ENCODE measurements at places on chromosomes 7 and 10.

- DNase-seq, result no peak
Observed at GRCh38 chr7:106562711-106563366, 98.1 kb downstream of the CCDC71L start.

DNA sequence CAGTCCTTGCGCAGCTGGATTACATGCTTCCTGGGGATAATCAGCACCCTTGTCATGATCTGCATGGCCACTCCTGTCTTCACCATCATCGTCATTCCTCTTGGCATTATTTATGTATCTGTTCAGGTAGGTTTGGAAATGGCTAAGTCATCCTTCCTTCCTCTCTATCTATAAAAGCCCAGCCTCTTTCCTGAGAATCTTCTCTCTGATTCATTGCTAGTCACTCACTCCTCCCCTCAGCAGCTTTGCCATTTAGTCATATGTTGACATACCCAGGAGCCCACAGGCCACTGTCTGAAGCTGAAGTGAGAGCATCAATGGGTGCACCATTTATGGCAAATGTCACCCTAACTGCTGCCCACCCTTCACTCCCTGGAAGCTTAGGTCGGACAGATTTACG is 52.0 kb downstream of the ABCC2 start:
- DNase-seq, result no peak

GRCh38 chr10:124612611-124613498 is 131.3 kb downstream of the FAM53B start:
- DNase-seq, result no peak

DNA sequence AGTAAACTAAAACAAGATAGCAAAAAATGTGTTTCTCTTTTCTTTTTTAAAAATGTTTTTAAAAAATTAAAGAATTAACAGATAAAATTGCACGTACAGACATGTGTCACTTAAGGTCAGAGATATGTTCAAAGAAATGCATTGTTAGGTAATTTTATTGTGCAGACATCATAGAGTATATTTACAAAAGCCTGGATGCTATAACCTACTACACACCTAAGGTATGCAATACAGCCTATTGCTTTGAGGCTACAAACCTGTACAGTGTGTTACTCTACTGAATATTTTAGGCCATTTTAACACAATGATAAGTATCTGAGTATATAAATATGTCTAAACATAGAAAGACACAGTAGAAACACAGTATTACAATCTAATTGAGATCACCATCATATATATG is 253.1 kb downstream of the PRKG1 start:
- no peak for DNase-seq

DNA sequence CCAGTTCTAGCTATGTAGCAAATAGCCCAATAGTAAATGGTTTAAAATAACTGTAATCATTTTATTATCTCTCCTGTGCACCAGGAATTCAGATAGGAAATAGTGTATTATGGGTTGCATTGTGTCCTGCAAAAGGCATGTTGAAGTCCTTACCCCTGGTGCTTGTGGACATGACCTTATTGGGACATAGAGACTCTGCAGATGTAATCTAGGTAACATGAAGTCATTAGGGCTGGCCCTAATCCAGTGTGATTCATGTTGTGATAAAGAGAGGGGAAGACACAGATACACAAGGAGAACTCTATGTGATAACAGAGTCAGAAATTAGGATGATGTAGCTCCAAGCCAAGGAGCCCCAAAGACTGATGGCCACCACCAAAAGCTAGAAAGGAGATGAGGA is 462.8 kb downstream of the GALNT17 start:
- no peak for DNase-seq

- DNase-seq, result no peak
Observed at GRCh38 chr10:124286621-124287020, 132.1 kb downstream of the OAT start.

DNA sequence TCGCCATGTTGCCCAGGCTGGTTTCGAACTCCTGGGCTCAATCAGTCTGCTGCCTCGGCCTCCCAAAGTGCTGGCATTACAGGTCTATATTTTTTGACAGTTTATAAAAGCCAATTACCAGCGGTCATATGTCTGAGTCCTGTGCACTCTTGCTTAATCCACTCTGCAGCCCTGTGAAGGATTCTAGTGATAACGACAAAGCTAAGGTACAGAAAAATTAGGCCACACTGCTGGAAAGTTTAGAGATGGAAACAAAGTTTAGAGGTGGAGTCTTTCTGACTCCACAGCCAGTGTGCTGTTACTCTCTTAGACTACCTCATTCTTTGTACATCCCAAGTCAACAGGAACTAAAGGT is 707 bp downstream of the PTER start:
- DNase-seq, result no peak

- no peak for DNase-seq
Observed at GRCh38 chr7:150465414-150465813, 15.0 kb downstream of the GIMAP8 start.

- DNase-seq, result peak; percentile 21
Observed at GRCh38 chr7:2651336-2651735, 19.6 kb downstream of the TTYH3 start.

DNA sequence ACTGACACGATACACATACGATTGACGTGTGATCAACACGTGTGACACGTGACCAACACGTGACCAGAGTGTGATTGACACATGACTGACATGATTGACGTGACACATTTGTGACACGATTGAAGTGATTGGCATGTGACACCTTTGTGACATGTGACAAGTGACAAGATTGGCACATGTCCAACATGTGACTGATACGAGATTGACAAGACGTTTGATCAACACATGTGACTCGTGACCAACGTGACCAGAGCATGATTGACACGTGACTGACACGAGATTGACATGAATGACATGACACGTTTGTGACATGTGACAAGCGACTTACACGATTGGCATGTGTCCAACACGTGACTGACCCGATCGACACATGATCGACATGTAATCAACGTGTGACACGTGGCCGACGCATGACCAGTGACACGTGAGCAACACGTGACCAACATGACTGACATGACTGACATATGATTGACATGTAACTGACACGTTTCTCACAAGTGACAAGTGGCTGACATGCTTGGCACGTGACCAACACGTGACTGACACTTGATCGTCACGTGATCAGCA is 22.0 kb downstream of the CRPPA start:
- DNase-seq, result no peak

DNA sequence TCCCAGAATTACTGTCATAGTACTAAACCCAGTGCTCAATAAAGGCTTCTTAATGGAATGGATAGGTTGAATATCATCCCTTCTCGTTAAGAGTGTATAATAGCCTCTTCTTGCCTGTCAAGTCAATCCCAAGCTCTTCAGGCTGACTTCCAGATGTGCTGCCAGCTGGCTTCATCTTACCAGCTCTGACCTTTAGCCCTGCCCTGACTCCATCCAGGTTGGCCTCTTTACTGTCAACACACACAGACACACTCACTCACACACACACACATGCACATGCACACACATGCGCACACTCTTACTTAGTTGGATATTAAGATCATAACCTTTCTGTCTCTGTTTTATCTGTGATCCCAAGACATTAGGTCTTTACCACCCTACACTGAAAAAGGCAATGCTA is 49.1 kb downstream of the ASB4 start:
- DNase-seq, result no peak

GRCh38 chr10:119917777-119918176 is 25.2 kb downstream of the SEC23IP start:
- DNase-seq, result no peak

DNA sequence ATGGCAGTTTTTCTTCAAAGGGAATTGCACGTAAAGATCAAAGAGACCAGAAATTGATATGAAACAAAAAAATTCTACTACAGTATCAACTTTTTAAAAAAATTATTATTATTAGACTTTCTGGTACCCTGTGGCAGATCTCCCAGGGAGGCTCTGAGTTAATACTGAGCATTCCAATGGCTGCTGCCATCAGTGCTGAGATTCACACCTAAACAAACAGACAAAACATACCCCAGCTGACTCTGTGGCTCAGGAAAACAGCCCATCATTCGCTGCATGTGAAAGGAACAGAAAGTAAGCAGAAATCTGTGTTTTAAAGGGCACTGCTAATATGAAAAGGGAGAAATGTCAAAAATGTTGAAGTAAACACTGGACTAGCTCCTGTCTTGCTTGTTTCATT is 118.4 kb downstream of the GRM3 start:
- DNase-seq, result no peak

DNA sequence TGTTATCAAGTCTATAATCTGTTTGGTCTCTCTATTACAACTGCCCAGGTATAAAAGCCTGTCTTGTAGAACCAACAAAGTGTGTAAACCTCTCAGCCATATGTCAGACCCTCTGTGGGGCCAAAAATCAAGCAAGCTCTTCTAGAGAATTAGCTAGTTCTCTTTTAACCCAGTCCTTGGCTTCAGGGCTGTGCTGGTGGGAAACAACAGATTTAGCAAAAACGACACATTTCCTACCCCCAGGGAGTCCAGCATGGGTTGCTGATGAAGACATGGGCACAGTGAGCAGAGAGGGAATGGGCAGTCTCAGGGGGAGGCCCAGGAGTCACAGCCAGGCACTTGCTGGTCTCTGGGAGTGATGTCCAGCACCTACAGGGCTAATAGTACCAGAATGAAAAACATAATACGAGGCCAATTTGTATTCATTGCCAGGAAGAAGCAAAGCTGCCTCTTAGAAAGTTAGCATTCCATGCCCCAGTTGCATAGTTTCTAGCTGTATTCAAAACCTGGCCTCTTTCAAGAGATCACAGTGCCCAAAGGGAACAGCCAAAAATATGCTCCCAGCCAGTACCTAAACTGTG is 80.1 kb downstream of the FRMD4A start:
- DNase-seq, result no peak

DNA sequence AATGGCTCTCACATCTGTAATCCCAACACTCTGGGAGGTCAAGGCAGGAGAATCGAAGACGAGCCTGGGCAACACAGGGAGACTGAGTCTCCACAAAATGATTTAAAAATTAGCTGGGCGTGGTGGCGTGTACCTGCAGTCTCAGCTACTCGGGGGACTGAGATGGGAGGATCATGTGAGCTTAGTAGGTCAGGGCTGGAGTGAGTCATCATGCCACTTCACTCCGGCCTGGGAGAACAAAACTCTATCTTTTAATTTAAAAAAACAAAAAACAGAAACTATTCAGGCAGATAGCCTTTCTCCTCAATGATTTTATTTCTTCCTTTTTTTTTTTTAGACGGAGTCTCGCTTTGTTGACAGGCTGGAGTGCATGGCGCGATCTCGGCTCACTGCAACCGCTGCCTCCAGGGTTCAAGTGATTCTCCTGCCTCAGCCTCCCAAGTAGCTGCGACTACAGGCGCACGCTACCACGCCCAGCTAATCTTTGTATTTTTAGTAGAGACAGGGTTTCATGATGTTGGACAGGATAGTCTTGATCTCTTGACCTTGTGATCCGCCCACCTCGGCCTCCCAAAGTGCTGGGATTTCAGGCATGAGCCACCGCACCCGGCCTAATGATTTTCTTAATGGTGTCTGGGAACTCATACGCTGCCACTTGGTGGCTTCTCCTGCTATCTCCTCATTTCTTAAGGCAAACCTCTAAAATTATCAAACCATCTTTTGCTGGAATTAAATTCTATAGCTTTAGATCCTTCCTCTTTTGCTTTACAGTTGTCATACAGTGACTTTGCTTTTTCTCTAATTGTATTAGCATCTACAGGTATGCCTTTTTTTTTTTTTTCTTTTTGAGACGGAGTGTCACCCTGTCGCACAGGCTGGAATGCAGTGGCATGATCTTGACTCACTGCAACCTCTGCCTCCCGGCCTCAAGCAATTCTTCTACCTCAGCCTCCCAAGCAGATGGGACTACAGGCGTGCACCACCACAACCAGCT is 22.9 kb downstream of the SRPK2 start:
- no peak for DNase-seq

- DNase-seq, result no peak
Observed at GRCh38 chr7:86929293-86930109, 130.0 kb downstream of the ELAPOR2 start.

DNA sequence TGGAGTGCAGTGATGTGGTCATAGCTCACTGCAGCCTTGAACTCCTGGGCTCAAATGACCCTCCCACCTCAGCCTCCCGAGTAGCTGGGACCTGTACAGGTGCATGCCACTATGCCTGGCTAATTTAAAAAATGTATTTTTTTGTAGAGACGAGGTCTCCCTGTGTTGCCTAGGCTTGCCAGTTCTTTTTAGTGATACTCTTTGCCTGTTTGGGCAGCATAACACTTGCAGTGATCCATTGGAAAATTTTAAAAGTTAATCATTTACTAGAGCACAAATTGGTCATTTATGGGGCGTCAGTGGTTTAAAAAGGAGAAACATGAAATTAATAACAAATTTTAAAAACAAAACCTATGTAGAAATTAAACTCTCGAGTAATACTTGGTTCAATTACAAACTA is 78.3 kb downstream of the DYNC2I1 start:
- DNase-seq, result no peak

DNA sequence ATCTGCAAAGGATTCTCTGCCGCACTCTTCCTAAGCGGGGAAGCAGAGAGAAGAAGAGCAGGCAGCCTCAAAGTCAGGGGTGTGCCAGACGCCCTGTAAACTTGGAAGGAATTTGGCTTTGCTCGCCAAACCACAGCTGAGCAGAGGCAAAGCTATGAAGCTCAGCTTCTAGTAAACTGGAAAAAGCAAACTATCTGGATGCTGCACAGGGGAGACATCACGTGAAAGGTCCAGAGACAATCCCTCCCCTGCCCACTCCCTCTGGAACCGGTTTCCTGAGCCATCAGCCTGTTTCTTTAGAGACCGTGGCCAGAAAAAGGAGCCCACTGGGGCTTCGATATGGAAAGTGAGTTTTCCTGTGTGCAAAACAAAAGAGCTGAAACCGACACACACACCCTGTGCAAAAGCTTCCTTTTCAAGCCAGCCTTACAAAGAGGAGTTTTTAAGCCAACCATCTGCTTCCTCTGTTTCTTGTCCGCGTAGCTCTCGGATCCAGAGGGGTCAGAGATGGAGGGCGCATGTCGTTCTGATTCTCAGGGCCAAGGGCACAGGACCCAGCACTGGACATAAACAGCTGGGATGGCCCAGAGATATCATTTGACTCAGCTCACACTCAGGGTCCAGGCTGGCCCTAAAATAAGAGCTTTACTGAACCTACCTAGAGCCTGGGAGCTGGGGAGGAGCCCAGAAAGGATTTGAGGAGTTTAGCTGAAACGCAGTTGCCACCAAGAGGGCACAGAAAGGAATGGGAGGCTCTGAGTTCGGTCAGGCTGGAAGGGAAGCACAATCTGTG is 58.2 kb upstream of the DNAAF5 start:
- DNase-seq, result no peak

DNA sequence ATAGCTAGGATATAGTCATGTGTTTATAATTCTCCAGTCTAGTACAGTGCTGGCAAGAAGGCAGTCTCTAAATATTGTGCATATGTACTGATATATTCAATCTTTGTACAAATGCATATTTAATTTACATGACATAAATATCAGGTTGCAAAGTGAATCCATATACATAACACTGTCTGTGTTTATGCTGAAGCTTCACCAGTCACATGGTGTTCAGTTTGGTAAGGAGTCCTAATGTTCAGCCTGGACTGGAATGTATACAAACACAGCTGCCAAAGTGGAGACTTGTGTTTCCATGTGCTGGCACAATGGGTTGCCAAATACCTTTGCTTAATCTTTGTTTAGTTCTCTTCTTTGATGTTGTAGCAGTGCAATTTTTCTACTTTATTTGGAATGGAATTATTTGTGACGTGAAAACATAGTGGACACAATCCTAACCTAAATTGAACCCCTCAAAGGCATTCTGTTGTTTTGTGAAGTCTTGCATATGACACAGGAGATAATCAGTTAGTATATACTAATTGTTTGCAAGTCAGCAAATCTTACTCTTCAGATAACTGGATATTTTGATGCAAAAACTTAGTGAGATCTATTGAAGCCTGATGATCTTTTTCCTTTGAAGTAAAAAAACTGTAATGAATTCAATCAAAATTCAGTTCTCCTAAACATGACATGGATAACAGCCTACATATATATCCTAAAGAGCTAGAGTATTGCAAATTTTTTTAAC is 17.3 kb upstream of the ARL4A start:
- DNase-seq, result no peak

Data from NCI-H1930 (cell line).